ENCODE measurements at places on chromosomes 5 and 9.
A peak's percentile ranks its signal among the peaks of the same experiment; 100 is the strongest.

GRCh38 chr9:90061187-90061586 lies 456.4 kb downstream of the GADD45G start:
- no peak for DNase-seq

- no peak for DNase-seq
These were observed 3.7 kb upstream of the CDC23 start for GRCh38 chr5:138216799-138217198.

DNA sequence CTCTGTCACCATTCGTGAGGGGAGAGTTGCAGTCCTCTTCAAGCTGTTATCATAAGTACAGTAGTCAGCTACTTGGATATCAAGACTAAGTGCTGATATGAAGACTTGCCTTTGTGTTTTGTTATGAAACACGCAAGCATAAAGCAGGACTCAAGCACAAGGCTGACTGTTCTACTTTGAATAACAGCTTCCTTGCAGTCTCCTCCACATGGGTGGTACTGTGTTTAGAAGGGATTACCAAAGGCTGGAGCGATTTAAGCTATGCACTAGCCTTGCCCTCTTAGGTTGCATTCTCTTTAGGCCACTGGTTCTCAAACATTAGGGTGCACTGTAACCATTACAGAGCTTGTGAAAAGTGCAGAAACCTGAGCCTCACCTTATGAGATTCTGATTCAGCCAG lies 41.4 kb downstream of the SLC25A51 start:
- DNase-seq, result no peak

- DNase-seq, result no peak
These were observed 7.6 kb downstream of the TTC39B start for GRCh38 chr9:15299374-15299939.

DNA sequence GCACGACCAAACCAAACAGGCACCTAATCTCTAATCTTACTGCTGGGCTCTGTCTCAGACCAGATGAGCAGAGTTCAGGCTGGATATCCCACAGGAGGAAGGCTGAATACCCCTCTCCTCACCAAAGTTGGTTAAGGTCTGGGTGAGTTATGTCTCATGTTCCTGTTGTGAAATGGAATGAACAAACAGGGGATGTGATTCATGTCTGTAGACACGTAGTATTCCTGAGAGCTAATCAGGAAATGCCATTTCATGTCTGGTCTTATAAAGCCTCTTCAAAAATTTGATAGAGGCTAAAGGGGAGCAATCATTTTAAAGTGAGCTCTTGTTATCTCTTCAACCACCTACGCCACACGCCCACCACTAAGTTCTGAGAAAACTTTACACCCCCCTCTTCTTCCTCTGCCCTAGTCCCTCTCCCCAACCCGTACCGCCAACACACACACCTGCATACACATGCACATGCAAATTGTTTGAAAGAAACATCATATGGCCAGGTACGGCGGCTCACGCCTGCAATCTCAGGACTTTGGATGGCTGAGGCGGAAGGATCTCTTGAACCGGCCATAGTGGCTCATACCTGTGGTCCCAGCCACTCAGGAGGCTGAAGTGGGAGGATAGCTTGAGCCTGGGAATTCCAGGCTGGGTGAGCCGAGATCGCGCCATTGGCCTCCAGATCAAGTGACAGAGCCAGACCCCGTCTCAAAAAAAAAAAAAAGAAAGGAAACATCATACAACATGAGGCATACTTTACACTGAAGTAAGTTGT lies 69.8 kb upstream of the RAI14 start:
- DNase-seq, result no peak

DNA sequence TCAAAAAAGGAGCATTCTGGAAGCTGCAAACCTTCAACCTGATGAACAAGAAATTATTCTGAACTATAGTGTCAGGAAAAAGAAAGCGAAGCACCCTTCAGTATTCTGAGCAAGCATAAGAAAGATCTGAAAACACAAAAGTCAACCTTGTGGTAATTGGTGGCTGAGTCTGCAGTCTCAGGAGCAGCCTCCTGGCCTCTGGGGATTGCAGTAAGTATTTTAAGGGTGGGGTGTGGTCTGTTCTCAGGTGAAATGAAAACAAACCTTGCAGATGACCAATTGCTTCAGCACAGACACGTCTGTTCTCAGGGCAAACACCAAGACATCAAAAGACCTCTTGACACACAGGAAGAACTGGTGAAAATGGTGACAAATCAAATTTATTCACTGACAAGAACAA lies 147.8 kb upstream of the RAPGEF1 start:
- DNase-seq, result no peak

- DNase-seq, result no peak
These were observed 938.5 kb upstream of the ACO1 start for GRCh38 chr9:31445960-31446359.

DNA sequence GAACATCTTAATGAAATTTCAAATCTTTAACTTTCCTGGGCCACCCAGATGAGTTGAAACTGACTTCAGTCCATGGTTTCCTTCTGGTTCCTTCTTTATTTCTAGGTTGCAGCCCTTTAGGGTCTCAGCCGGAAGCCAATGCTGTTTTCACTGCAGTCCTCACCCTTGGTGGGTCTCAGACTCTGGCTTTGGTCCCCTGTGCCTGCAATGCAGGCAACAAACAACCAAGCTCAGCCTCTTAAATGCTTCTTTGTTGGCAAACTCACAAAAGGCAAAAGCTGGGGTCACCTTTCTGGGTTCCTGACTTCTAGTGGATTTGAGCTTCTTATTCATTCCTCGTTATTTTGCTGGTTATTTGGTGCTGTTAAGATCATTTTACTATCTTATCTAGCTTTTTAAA lies 19.3 kb upstream of the APC start:
- DNase-seq, result no peak

DNA sequence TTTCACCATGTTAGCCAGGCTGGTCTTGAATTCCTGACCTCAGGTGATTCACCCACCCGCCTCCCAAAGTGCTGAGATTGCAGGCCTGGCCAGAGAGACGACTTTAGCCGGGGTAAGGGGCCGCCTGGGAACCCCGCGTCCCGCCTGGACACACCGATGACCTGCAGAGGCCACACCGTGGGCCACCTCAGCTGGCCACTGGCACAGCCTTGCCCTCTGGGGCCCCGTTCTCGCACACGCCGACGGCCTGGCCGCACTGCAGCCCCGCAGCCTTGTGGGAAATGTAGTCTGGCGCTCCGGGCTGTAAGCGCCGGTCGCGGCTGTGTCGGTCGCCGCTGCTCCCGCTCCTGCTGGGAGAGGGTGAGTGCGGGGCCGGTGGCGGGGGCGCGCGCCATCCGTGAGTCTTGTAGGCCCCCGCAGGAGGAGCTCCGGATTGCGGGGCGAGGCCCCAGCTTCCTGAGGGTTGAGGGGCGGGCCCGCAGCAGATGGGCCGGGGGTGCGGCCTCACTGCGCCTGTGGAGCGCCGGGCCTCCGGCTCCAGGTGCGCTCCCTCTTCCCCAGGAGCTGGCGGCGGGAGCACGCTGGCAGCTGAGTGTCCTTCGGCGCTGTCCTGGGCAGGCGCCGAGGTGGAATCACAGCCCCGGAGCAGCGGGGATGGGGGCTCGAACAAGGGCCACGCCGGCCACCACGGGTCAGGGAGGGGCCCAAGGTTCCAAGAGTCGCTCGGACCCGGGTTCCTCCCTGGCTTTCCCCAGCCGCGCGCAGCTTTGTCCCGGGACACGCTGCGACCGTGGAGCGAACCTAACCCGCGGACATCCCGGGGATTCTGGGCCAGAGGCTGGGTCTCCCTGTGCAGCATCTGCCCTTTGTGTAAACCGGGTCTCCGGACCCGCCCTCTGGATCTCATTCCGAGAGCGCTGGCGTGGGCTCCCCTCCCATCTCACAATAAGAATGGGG lies at the start of gene ZFP2:
Gene ZFP2 (plus strand): TSS at position 299 of the 957 bp plus-strand sequence. CDS start 35,401 bp downstream, outside the sequence.
- DNase-seq, result peak; percentile 60
